HEK293T (cell line): ENCODE measurements at places on chromosomes 16 and 17.

DNA sequence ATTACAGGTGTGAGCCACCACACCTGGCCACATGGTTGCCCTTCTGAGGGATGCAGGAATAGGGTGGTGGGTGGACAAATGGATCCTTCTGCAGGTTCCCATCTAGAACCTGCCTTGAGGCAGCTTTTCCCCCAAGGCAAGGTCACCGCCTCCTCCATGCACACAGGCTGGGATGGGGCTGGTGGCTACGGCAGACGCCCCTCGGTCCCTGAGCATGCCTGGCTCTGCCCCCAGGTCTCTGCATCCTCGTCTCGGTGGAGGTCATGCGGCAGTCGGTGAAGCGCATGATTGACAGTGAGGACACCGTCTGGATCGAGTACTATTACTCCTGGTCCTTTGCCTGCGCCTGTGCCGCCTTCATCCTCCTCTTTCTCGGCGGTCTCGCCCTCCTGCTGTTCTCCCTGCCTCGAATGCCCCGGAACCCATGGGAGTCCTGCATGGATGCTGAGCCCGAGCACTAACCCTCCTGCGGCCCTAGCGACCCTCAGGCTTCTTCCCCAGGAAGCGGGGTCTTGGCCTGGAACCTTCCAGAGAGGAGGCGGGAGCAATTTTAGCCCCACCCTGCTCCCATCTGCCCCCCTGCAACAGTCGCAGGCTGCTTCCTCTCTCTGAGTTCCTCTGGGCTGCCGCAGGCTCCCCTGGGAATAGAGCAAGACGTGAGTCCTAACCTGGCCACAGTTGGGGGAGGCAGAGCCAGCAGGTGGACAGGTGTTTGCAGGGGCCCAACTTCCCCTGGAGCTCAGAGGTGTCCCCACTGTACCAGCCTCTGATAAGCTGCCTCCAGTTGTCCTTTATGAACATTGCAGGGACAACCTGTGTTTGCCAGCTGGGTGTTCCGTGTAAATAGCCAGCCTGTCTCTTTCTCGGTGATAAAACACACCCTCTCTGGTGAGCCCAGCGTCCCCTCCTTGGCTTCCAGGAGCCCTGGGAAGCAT, 11.7 kb downstream of the CACNG1 start:
- DNase-seq: no peak

GRCh38 chr17:9244066-9245052, 223.0 kb downstream of the NTN1 start:
- DNase-seq: no peak

- DNase-seq: no peak
These were observed 2.6 kb downstream of the NOG start for GRCh38 chr17:56595831-56596690.

DNA sequence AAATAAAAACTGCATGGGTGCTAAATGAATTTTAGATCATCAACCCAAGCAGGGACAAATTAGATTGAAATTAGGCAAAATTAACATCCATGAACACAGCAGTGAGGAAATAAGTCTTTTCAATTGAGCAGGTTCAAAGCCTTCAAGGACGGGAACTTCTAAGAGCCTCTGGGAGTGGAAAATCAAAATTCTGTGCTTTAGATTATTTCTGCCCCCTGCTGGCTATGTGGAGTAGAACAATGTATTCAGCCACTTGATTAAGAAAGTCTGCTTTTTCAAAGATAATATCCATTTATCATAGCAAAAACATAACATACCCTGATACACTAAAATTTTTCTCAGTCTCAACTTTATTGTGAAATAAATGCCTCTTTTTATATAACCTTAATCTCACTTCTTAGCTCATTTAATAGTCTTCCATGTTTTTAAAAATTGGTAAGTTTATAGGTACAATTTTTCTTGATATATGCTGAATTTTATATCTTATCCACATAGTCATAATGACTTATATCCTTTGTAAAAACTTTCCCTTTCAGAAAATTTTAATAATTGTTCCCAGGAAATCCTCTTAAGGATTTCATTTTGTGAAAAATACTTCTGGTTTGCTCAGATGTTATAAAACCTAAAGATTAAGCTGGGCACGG, 28.1 kb upstream of the NOL11 start:
- DNase-seq: peak; percentile 72

- no peak for DNase-seq
These were observed 40.8 kb upstream of the ENDOV start for GRCh38 chr17:80374039-80374731.

GRCh38 chr17:10768750-10769251, 35.1 kb downstream of the TMEM238L start:
- DNase-seq: no peak

GRCh38 chr17:76791053-76791980, 53.4 kb downstream of the MFSD11 start:
- DNase-seq: no peak

DNA sequence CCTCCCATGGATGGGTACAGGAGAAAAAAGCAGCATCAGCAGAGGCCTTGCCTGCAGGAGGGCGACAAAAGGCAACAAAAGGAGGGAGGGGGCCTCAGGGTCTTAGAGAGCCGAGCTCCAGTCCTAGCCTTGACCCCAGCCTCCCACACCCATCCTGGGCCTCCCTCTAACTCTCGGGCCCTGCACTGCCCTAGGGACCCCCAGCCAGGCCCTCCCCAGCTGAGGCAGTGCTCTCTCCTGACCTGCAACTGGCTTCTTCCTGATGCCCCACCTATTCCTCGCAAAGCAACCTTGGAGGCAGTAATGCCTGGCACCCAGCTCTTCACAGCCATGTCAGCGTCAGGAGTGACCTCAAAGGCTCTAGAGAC, 15.2 kb upstream of the SRRM2 start:
- DNase-seq: no peak

GRCh38 chr16:2209258-2210008, 1.2 kb downstream of the BRICD5 start:
- DNase-seq: no peak

DNA sequence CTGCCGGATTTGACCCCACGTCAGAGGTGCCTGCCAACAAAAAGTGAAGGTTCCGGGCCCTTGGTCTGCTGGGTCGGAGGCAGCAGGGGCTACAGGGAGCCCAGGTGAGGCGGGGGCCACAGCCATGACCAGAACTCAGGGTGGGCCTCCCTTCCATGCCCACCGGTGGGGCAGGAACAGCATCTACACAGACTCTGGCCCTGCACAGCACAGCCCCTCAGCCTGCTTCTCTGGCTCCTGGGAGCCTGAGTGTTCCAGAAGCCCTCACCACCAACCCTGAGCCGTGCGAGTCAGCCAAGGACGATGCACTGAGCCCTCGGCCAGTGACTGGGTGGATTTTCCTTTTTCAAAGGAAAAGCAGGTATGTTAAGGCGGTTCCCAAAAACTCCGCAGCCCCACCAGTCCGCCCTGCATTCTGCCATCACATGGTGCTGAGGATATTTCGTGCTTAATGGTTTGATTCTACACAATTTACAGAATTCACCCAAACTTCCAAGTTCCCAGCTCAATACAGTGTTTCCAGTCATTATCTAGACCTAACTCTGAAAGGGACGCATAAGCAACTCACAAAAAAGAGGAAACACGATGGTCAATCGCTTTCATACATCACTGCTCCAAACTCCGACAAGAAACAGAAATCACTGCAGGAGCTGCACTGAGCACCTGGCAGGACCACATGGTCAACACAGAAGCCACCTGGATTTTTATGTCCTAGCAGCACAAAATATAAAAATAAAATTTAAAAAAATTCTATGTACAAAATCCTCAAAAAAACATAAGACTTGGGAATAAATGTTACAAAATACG, 19.4 kb upstream of the C16orf95 start:
- no peak for DNase-seq

GRCh38 chr17:32627239-32627996, 140.6 kb downstream of the CDK5R1 start:
- DNase-seq: peak; percentile 15

GRCh38 chr16:1923299-1924034, 5.3 kb upstream of the HS3ST6 start:
- peak; percentile 76 for DNase-seq

GRCh38 chr16:85710732-85711131, 22.0 kb upstream of the GINS2 start:
- DNase-seq: no peak

DNA sequence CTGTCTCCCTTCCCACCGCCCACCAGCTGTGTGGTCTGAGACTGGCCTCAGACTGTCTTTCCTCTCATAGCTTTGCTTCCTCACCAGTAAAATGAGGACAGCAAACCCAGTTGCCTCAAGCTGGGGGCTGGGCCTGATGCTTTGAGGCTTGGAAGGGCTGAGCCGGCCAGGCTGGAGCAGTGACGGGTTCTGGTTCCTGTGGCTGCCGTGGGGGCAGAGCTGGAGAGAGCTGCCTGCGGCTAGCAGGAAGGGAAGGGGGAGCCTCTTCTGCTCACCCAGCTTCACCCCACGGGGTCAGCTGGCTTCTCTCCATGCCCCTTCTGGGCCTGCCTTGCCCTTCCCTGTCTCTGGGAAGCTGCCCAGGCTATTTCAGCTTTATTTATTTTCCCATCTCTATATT, 23.7 kb downstream of the LASP1 start:
- no peak for DNase-seq

- no peak for DNase-seq
These were observed 298.8 kb upstream of the IRX3 start for GRCh38 chr16:54585094-54585997.

GRCh38 chr17:2800367-2800766, 4.1 kb downstream of the RAP1GAP2 start:
- DNase-seq: no peak

- no peak for DNase-seq
These were observed 48.0 kb downstream of the GLG1 start for GRCh38 chr16:74558873-74559272.

DNA sequence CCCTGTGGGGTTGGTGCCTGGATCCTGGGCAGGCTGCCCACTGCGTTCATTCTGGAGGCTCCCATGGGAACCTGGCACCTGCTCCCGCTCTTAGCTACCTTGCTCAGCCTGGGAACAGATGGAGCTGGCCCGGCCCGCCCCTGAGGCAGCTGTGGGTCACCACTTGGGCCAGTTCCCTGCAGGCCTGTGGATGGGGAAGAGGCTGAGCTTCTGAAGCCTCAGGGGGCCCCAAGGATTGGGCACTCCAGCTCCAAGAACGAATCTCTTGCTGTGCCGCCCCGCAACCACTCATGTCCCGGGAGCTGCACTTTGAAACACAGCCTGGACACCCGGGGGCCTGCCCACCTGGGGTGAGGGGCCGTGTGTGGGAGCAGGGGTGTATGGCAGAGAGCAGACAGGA, 37.7 kb downstream of the BAHCC1 start:
- no peak for DNase-seq

GRCh38 chr17:36728030-36728991, 126.9 kb downstream of the MRM1 start:
- no peak for DNase-seq

GRCh38 chr16:23802776-23803175, 33.0 kb upstream of the PRKCB start:
- no peak for DNase-seq

- no peak for DNase-seq
These were observed 81.4 kb downstream of the MRM1 start for GRCh38 chr17:36682773-36683172.

- DNase-seq: no peak
These were observed 37.8 kb upstream of the ADGRG1 start for GRCh38 chr16:57590654-57591085.

DNA sequence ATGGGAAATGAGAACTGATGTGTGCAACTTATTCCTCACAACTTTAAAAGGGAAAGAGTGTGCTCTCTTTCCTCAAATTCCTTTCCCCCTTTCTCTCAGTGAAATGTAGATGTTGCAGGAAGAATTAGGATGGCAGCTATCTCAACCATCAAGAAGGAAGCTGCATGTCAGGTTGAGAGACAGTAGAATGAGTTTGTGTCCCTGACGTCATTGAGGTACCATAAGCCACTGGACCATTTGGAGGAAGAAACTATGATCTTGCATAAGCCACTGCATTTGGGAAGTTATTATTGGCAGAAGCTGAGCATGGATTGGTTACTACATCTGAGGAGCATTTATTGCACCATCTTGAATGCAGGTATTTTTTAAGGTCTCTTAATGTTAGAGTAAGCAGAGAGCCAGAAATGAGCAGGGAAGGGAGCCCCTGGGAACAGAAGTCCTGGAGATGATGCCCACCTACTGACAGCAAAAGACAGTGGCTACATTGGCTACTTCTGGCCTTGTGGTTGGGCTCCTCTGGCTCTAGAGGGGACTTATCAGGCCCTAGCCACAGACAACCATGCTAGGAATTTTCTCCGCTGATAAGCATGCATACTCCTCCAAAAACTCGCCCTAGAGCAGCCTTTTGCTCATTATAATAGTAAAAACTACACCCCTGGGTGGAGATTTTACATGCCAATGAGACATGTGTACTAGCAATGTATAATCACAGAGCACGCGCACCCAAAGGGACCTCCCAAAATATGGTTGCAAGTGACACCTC, 249.0 kb upstream of the SALL1 start:
- no peak for DNase-seq

DNA sequence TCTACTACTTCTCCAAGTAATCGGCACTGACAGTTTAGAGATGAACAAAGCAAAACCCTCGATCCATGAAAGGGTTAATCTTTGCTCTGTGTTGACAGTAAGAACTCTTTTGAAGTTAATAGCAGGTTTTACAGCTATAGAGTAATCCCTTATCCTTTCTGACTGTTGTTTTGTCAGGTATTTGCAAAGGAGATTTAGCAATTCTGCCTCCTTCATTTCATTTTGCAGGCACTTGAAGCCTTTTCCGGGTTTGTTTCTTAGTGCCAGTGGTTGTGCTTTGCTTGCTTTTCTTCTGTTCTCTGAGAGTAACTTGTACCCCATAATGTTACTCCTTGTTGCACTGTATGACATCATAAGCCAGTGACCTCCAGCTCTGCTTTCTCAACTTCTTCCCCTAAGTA, 64.5 kb downstream of the TANGO6 start:
- DNase-seq: no peak

DNA sequence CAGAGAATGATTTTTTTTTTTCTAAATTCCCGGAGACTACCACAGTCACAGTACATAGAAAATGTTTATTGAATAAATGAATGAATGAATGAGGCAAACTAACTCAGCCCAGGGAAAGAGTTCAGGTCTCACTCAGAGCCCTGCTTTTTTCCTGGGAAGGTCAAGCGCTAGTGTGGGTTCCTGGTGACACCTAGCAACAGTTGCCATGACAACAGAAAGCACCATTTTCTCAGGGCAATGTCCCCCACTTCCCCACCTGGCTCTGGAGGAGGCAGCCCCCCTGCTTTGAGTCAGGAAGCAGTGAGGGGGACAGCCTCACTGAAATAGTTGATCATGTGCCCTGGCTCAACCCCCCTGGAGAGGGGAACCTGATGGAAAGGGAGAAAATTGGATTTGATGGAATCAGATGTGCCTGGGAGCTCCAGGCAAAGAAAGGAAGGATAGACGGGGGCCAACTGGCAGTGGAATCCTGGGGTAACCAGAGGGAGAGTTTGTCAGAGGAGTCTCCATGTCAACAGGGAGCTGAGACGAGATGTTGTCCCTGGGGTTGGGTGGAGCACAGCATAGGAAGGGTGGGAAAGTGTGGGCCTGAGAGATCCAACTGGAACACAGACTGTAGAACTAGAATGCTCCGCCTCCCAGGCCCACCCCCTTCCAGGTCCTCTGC, 242.2 kb upstream of the CCL2 start:
- DNase-seq: no peak

- no peak for DNase-seq
These were observed 12.2 kb downstream of the MED13 start for GRCh38 chr17:62052765-62053338.
